ENCODE measurements at places on chromosomes 7 and 10.

DNA sequence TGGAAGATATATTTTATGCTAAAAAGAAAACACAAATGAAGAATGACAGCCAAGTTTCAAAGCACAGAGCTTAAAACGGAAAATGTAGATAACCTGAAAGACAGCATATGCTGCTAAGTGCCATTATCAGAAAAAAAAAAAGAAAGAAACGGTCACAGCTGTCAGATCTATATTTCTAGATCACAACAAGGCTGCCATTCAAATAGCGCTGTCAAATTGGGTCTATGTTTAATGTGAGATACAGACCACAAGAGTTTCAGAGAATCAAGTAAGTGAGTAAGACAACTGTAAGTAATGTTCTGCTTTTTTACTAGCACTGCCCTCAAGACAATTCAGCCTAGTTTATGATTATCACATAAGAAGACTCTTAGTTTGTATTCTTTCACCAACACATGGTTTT, 66.1 kb upstream of the RNF148 start:
- DNase-seq: no peak

- no peak for DNase-seq
Observed at GRCh38 chr7:47600199-47601118, 18.5 kb upstream of the TNS3 start.

GRCh38 chr10:123682477-123682876, 16.3 kb downstream of the GPR26 start:
- DNase-seq: no peak

DNA sequence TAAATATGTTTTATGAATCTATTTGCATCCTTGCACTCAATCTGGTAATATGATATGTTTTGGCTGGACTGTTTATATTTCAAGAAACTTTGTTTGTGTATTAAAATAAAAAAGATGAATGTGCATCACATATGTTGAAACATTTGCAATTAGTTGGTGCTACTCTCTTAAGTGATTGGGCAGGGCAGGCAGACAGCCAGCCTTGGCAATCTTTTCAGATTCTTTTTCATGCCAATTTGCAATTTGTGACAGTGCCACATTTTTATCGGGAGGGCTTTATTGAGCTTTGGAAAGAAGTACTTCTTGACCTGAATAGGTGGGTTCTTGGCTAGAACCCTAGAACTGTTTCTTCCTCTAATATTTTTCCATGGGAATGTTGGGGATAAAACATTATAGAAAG, 152.2 kb downstream of the NXPH1 start:
- DNase-seq: no peak

DNA sequence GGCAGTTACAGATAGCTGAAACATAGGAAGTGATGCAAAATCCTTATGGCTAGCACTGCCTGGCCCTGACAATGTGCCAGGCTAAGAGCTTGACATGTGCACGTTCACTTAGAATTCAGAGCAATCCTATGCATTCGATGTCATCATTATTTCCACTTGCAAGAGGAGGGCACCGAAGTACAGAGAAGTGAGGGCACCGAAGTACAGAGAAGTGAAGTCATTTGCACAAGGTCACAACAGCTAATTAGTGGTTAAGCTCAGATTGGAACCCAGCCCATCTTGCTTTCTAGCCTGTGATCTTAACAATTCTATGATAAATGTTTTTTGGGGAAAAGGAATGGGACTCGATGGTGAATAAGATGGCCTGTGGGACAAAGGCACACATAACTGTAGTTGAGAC, 73.4 kb downstream of the ARHGAP22 start:
- DNase-seq: no peak

GRCh38 chr7:47514818-47515217, 67.1 kb downstream of the TNS3 start:
- DNase-seq: no peak

DNA sequence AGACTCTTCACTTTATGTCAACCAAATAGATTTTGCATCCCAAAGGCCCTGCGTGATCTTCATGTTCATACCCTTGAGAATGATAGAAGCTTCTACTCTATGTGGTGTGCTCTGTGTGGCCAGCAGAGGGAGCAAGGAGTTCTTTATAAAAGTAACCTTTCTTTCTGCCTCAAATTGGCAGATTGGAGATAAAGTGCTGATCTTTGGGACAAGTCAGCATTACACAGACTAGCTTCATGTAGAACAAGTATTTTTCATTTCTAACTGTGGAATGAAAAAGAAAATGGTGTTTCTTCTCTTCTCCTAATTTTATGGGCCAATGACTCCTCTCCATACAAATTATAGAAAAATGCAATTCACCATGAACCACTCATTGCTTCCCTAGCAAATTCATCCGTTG, 1214.1 kb downstream of the SORCS1 start:
- DNase-seq: no peak

DNA sequence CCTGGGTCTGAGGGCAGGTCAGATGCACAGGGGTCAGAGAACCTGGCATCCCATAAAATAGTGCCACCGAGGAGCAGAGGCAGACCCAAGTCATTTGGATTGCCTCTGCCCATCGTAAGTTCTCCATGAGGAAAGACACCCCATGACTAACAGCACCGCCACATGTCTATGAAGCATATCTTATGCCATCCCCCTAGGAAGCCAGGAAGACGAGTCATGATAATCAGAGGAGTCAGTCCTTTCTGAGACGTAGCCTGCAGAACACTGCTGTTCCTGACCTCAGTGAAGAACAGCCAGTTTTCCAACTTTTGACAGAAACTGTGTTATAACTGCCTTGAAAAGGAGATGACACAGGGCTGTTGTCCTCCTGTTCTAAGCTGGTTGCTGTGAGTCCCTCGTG, 51.2 kb downstream of the INSYN2A start:
- no peak for DNase-seq

GRCh38 chr10:52682766-52683165, 89.8 kb downstream of the MBL2 start:
- DNase-seq: no peak

GRCh38 chr10:61223576-61223975, 229.6 kb downstream of the TMEM26 start:
- DNase-seq: no peak

DNA sequence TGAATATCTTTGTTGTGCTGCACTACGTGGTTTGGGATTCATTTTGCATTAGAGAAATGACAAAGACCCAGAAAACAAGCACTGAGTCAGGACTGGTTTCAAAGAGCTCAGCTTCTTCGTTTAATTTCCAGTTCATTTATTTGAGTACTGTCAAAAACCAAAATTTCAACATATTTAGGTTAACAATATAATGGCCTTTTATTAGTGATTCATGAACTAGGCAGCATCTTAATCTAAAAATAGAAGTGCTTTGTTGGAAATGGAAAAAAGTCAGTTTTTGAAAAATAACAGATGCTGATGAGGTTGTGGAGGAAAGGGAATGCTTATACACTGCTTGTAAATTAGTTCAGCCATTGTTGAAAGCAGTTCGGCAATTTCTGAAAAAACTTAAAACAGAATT, 856.4 kb downstream of the LRMDA start:
- DNase-seq: no peak

DNA sequence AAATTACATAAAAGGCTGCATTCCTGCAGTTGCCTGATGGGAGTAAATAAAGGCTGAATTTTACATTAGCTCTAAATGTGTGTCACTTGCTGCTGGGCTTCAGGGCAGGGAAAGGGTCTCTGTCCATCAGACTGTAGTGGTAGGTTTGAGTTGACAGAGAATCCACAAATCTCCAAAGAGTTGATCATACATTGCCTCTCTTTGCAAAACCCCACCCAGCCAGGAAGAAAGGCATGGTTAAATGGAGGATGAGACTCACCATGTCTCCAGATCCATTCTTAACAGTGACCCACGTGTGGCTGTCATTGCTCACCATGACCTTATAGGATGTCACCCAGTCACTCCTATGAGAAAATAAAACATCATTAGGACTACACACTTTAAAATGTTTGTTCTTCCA, 92.8 kb downstream of the CPXM2 start:
- no peak for DNase-seq

DNA sequence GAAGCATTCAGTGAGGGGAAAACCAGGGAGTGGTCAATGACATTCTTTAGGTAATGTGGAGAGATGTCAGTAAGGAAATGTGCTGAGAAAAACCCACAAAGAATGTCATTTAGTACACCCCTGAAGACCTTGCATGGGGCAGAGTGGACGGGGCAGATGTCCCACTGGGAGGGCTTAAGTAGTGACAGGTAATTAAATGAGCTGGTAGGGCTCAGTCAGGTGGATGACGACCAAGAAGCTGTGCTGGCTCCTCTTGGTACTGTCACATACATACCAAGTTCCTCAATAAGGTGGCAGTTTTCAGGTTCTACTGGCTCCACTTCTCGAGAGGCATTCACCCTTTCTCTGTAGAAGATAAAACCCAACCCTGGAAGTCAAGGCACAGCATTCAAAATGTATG, 1.8 kb downstream of the PON3 start:
- DNase-seq: no peak

- no peak for DNase-seq
Observed at GRCh38 chr10:119481781-119482426, 60.6 kb downstream of the RGS10 start.

DNA sequence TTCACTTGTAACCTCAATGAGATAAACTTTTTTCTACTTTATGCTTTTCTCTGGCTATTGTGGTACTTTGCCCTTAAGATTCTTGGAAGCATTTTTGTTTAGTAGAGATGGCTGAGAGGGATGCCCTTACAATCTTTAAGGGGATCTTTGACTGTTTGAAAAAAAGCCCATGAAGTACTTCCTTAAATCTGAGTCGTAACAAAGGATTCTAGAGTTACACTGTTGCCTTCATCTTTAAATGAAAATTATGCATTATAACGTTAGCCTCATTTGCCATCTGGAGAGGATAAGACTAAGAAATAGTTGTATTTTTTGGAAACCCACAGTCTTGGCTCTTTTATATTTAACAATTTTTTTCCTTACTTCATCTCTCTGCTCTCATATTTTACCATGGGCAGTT, 37.8 kb upstream of the FZD1 start:
- DNase-seq: no peak

GRCh38 chr7:416761-417624, 102.7 kb downstream of the PDGFA start:
- no peak for DNase-seq

GRCh38 chr10:131179361-131179760, 132.2 kb downstream of the TCERG1L start:
- DNase-seq: no peak

DNA sequence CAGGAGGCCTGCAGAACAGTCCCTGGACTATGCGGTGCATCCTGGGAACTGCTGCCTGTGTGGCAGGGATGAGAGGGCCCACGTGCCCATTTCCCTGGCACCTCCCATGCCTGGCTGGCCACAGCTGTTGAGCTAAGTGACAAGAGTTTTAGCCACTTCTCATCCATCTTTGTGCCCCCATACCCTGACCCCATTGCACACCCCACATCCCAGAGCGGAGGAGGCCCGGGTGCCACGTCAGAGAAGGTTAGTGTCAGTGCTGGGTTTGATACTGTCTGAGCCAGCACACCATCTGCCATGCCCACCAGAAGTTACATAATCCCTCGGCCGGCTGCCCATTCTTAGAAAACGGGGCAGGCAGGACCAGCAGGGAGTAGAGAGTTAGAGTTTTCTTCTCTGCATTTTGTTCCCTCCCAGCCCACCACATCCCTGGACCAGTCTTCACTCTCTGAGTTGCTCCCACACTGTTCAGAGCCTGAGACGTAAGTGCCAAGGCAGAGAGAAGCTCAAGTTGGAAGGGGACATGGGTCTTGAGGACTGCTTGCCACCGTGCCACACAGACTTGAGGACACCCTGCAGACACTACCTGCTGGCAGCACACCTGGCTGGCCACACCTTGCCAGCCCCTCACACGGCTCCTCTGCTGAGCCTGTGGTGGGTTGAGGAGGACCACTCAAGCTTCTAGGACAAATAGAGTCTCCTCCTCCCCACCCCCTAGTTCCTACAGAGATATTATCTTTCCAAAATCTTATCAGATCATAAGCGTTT, 13.1 kb downstream of the UNC5B start:
- no peak for DNase-seq

DNA sequence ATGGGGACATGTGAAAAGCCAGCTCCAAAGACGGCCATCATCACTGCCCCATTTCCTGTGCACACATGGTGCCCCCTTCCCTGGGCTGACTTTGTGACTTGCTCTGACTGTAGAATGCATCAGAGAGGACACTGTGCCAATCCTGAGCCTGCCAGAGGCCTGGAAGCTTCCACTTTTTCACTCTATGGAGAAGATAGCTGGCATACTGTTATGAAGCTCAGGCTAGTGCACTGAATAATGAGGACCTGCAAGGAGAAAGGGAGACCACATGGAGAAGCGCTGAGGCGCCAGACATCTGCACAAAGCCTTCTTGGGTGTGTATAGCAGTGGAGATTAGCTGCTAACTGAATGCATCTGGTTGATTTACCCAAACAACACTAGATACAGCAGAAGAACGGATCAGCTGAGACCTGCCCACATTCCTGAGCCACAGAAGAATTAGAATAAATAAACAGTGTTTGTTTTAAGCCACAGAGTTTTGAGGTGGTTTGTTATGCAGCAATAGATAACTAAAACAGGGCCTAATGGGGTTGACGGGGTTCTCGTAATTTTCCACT, 58.9 kb upstream of the C10orf90 start:
- DNase-seq: no peak

GRCh38 chr7:29300649-29301048, 106.1 kb downstream of the CHN2 start:
- DNase-seq: no peak

DNA sequence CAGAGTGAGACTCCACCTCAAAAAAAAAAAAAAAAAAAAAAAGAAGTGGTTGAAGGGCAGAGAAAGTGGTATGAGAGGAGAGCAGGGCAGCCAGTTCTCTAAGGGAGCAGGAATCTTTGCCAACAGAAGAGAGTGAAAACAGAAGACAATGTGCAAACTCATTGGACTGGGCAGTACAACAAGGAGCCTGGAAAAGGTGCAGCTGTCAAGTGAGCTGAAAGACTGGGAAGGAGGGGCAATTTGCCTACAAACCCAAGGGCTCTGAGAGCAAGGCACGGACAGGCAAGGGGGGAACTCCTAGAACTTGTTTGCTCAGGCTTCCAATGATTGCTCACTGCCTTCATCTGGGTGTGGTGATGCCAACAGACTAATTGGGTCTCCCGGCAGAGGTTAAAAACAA, 9.5 kb downstream of the ACTR1A start:
- DNase-seq: no peak

GRCh38 chr7:107972941-107973376, 30.0 kb downstream of the LAMB1 start:
- no peak for DNase-seq

- peak; percentile 36 for DNase-seq
Observed at GRCh38 chr7:70669854-70670253, 462.1 kb upstream of the GALNT17 start.

DNA sequence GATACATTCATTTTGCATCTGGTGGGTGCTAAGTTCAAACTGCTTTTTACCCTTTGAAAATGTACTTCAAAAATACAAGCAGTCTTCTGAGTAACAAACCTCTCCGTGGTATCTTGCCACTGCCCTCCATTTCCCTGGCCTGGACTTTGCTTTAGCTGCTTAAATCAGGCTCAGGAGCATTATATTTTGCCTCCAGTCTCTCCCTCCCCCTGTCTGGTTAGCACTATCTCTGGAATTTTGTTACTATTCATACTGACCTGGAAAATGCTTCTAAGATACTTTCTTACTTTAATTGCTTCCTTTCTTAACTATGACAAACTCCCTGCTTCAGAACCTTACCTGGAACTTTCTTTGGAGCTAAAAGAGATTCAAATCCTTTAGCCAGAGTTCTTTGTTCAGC, 369.8 kb downstream of the GFRA1 start:
- DNase-seq: no peak

- peak; percentile 48 for DNase-seq
Observed at GRCh38 chr10:88553116-88553752, 29.9 kb downstream of the RNLS start.

GRCh38 chr7:104979167-104979841, 34.7 kb upstream of the KMT2E start:
- DNase-seq: no peak
